Activated CD4-positive, alpha-beta T cell treated with anti-CD3 and anti-CD28 coated beads, Interleukin-2, amount 50 U/mL, for 48 hours (primary cell): ENCODE measurements at places on chromosomes 11 and 22.

GRCh38 chr11:66901964-66902390 lies 45.1 kb downstream of the LRFN4 start:
- no peak for DNase-seq

- no peak for DNase-seq
Observed at GRCh38 chr11:87015645-87016044, 22.1 kb upstream of the TMEM135 start.

DNA sequence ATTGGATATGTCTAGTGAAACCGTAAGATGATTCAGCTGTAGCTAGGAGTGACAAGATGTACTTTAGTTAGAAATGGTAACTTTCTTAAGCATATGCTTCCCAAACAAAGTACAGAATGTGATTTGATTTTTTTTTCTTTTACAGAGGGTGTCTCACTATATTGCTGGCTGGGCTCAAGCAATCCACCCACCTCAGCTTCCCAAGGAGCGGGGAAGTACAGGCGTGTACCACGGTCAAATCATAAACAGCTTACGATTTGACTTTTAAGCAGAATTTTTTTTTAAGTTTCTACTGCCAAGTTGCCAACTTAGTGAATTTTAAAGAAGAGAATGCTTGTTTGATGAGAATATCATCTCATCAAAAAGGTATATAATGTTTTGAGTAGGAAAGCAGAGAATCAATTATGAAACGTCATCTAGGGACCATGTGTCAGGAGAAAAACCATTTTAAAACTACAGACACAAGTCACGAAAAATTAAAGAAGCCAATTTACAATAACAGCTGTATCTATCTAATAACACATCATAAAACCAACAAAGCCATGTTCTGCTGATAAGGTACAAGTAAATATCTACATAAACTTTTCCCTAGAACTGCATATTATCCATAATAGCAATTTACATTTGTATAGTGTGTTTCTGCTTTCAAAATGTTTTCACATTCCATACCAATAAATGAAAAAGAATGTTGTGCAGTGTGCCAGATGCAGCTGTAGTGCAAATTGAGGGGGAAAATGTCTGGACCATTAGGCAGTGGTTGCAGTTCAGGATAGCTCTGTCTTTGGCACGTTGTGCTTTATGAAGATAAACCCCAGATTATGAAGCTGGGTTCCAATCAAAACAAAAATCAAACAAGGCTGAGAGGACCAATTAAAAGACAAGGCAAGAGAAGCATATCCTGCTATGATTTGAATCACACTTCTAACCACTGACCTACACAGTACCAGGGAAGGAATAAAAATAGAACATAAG lies 33.7 kb upstream of the USP47 start:
- DNase-seq: no peak

- no peak for DNase-seq
Observed at GRCh38 chr11:69290806-69291205, 3.1 kb upstream of the MYEOV start.

DNA sequence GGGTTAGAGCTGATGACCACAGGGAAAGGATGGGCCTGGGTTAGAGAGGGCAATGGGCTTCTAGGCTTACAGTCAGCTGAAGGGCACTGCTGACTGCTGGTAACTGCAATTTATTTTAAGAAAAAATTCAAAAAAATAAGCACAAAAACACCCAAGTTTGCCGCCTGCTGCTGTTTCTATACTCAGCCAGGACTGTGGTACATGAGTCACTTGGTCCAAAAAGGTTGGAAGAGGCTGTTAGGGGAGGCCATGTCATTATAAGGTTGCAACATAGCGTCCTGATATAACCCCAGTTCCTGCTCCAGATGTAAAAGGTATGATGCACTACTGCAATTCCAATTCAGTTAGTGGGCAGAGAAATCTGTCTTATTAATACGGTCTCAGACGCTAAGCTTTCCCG lies 98.9 kb downstream of the ETS1 start:
- no peak for DNase-seq

DNA sequence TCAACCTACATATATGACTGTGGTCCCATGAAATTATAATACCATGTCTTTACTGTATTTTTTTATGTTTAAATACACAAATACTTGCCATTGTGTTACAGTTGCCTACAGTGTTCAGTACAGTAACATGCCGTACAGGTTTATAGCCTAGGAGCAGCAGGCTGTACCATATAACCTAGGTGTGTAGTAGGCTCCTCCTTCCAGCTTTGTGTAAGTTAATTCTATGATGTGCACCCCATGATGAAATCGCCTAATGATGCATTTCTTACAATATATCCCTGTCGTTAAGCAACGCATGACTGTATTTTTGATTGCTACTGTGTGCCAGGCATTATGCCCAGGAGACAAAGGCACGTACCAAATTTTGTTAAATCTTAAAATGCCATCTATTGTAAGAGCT lies 163.7 kb downstream of the LDLRAD3 start:
- DNase-seq: no peak

- no peak for DNase-seq
Observed at GRCh38 chr11:70353900-70354568, 44.3 kb upstream of the CTTN start.

GRCh38 chr11:47271961-47272661 lies 2.2 kb downstream of the MADD start:
- DNase-seq: no peak
